CMK (cell line): ENCODE measurements at places on chromosomes 4 and X.

GRCh38 chr4:152686452-152687013 lies 6.7 kb upstream of the TMEM154 start:
- DNase-seq = no peak

DNA sequence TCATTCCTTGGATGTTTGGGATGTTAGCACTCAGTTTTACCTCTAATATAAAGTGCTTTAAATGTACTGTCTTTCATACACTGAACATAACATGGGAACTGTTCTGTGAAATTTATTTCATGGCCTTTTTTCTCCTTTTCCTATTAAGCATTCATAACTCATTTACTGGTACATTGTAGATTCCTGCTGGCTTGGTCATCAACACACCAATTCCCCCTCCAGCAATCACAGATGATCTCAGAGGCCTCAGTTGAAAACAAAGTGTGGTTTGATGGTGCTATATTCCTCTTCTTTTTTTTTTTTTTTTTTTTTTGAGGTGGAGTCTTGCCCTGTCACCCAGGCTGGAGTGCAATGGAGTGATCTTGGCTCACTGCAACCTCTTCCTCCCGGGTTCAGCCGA lies 61.9 kb upstream of the FAM47B start:
- DNase-seq = no peak

GRCh38 chr4:83780053-83780733 lies 244.3 kb downstream of the GPAT3 start:
- no peak for DNase-seq

GRCh38 chrX:45191383-45191782 lies 9.3 kb downstream of the DIPK2B start:
- no peak for DNase-seq

- peak; percentile 3 for DNase-seq
Observed at GRCh38 chrX:4484266-4484665, 770.8 kb upstream of the PRKX start.

DNA sequence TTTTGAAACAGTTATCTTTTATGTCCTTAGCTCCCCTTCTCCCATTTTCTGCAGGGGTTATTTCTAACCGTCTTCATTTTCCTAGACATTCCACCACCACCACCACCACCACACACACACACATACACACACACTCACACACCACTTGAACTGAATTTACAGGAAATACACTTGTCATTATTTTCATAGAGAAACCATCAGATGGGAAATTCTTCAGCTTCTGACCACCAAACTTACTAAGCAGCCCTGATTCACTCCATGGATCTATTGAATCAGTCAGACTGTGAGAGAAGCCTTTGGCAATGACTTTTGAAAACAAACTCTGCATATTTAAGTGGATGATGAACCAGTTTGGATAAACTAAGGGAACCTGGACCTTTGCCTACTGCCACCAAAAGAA lies 210.1 kb upstream of the NHS start:
- DNase-seq = no peak

DNA sequence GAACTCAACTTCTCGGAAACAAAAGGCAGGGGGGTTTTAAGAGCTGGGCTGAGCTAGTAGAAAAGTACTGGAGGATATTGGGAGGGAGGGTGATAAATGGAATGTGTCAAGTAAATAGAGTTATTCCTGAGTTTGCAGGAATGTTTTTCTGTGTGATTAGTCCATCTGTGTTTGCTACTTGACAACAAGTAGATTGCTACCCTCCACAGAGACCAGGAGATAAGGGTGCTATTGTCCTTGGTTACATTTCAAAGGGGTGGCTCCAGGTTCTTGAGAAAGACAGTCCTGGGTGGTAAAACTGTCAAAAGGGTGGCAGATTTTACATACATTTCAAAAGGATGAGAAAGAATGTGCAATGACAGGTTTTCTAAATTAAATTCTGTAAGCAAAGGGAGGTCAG lies 181.2 kb upstream of the PPP3CA start:
- no peak for DNase-seq

DNA sequence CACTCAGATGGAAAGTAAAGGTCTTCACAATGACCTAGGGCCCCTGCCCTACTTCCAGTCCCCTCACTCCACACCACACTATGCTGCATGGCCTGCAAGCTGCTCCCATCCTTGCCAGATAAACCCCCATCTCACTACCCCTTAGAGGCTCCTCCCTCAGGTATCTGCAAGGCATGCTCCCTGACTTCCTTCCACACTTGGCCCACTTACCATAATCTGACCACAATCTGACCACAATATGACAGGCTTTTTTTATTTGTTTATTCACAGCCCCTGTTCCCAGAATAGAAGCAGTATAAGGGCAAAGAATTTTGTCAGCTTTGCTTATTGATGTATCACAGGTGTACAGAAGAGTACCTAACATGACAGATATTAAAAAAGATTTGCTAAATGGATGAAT lies 124.7 kb downstream of the CAMK2D start:
- peak; percentile 64 for DNase-seq

DNA sequence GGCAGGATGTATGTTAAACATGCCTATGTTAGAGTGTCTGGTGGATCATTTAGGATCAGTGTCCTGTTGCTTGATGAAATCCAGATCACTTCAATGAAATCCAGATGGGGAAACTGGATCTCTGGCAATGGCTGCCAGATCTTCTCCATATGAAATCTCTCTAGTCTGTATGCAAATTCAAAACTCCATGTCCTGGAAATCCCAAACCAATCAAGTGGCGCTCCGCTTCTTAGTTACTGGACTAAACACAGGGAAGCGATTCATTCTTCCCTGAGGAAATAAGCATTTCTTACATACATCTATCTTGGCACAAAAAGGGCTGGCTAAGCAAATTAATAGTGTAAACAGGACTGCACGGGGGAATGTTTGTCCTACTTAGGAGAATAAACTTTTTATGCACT lies 94.9 kb downstream of the HDAC8 start:
- no peak for DNase-seq

GRCh38 chrX:150456466-150456865 lies 93.3 kb downstream of the MAMLD1 start:
- DNase-seq = no peak

- DNase-seq = no peak
Observed at GRCh38 chr4:94491322-94491721, 39.6 kb downstream of the PDLIM5 start.

DNA sequence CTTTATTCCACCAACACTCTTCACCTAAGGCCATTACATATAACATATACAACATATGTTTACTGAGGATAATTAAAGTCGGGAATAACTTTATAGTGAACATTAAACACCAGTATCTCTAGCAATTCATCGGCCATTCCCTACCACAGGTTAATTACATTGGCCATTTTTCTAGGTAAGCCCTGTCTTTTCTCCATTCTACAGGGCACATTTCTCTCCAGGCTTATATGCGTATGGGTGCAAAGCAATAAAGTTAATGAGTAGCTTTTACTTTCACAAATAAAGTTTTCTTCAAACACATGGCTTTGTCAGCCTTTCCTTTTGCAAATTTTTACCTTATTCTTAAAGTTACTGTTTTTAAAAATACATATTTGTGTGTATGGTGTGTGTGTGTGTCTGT lies 111.9 kb upstream of the IQCM start:
- DNase-seq = no peak

DNA sequence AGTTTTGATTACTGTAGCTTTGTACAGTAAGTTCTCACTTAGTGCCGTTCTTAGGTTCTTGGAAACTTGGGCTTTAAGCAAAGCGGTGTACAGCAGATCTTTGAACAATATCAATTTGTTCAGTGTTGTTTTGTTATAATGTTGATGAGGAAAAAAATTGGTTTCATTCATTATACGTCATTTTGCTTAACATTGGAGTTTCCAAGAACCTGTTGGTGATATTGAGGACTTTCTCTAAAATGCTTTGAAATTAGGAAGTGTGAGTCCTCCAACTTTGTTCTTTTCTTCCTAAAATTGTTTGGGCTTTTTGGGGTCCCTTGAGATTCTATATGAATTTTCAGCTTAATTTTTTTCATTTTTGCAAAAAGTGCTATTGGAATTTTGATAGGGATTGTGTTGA lies 49.1 kb downstream of the STAG2 start:
- no peak for DNase-seq

- DNase-seq = no peak
Observed at GRCh38 chr4:173337463-173337862, 3.3 kb upstream of the HMGB2 start.

GRCh38 chr4:86122404-86122803 lies 237.4 kb downstream of the MAPK10 start:
- no peak for DNase-seq

- DNase-seq = no peak
Observed at GRCh38 chr4:2570036-2570435, 33.6 kb downstream of the FAM193A start.

DNA sequence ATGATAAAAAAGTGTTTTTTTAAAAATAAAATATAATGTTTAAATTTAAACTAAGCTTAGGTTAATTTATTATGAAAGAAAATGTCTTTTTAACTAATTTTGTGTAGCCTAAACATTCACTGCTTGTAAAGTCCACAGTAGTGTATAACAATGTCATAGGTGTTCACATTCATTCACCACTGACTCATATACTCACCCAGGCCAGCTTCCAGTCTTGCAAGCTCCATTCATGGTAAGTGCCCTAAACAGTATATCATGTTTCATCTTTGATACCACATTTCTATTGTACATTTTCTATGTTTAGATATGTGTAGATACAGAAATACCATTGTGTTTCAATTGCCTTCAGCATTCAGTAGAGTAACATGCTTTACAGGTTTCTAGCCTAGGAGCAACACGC lies 530.3 kb downstream of the EPHA5 start:
- no peak for DNase-seq

DNA sequence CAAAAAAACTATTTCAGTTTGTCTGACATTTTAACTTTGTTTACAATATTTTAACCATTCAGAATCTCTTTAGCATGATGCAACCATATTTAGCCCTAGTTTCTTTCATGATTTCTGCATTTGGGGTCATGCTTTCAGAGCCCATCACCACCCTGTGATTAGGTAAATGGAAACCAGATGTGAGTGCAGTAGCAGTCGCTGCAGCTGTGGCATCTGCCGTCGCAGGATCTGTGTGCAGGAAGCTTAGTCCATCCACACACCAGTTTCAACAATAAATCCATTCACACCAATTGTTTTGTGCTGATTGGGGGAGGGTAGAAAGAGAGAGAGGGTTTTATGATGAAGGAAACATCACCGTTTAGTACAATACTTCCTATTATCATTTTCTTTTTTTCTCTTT lies 130.5 kb downstream of the CPEB2 start:
- no peak for DNase-seq

- DNase-seq = no peak
Observed at GRCh38 chr4:83208371-83209365, 75.9 kb downstream of the COQ2 start.

DNA sequence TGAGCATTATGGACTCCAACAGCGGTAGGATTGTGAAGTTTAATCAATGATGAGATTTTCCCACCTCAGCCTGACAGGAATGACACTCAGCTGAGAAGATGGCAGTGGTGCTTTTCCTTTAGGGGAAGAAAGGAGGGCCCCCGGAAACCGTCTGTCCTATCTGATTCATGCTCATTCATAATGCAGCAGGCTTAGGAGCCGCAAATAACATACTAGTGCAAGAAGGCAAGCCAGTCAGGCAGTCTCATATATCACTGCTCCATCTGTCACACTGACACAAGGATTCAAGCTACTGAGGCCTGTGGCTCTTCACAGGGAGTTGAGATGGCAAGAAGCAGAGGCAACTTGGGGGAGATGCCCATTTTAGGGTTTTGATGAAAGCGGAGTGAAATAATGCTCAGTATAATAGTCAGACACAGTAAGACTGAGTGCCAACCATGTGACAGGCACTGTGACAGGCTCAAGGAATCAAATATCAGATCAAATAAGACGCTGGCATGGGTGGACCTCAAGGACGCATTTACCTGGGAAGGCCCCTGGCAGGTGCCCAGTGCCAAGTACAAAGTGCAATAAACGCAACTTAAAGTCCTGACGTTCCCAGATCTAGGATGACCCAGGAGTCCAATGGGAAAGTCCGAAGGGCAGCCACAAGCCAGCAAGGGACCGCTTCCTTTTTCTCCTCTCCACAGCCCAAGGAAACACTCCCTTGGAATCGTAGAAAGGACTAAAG lies 63.4 kb downstream of the FHDC1 start:
- no peak for DNase-seq

- no peak for DNase-seq
Observed at GRCh38 chr4:3168029-3168428, 80.9 kb upstream of the MSANTD1 start.

GRCh38 chr4:158767451-158767850 lies 1.4 kb upstream of the FNIP2 start:
- no peak for DNase-seq

GRCh38 chr4:76546759-76547742 lies 112.0 kb downstream of the SHROOM3 start:
- DNase-seq = no peak

GRCh38 chr4:113732-114131 lies 10.6 kb upstream of the ZNF718 start:
- no peak for DNase-seq

GRCh38 chr4:38919494-38919893 lies 51.9 kb downstream of the FAM114A1 start:
- DNase-seq = no peak

DNA sequence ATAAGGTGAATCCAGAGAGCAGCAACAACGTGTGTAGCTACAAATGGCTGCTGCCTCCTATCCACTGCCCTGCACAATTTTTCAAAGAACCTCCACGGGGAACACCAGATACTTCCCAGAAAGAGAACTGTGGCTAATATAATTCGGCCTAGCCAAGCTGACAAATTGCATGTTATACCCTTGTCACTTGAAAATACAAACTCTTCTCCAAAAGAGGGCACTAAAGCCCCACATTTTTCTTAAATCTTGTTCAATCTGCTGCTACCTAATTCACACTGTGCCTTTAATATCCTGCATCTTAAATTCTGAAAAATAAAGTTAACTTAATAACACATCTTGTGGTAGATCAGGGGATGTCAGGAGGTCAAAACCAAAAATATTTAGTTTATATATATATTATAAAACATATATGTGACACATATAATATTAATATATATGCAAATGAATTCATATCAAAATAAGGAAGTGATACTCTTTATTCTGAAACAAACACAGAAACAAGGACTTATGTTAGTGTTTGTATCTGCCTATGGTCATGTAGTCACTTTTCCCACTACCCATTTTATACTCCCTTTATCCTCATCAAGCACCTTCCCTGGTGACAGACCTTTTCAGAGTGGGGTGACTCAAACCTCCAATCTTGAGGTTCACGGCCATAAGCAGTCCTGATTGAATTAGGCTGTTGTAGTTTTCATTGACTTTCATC lies 24.1 kb downstream of the CT45A1 start:
- no peak for DNase-seq

DNA sequence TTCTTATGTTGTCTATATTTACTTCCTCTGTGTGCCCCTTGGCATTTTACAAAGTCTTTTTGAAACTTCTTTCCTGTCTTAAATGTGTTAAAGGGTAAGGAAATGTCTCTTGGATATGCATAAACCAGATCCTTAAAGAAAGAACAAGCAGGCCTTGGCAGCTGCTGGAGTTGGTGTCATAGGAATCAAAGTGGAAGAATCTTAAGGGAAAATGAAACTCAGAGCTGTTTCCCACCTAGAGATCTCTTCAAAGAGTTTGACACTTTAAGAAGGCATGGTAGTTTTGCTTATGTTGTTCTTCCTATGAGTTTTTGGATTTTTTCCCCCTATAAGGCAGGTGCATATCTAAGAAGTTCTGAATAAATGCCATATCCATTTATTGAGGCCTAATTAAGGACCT lies 37.0 kb upstream of the CWH43 start:
- DNase-seq = no peak
